ENCODE measurements at places on chromosomes 13 and 19. TPM values are rescaled to one million over a fixed set of nuclear protein-coding genes. Genes with fewer than 3 reads are reported as not detected.
A peak's percentile ranks its signal among the peaks of the same experiment; 100 is the strongest.

DNA sequence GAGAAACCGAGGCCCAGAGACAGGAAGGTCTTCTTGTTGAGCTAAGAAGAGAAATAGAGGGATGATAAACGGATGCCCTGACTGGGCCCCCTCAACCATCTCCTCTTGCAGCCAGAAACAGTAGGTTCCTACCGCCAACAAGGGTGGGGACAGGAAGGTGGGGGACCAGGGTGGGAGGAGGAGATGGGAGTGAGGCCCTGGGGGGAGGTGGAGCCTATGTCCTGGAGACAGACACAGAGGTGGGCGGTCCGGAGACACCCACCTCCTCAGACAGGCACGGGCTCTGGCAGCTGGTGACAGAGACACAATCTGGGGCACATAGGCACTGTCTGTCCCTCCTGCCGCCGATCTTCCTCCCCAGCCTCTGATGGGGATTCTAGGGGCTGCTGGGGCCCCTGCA, 16.9 kb downstream of the GADD45B start:
- DNase-seq = no peak

- DNase-seq = no peak
Observed at GRCh38 chr13:65926750-65927171, 1303.4 kb downstream of the PCDH9 start.

DNA sequence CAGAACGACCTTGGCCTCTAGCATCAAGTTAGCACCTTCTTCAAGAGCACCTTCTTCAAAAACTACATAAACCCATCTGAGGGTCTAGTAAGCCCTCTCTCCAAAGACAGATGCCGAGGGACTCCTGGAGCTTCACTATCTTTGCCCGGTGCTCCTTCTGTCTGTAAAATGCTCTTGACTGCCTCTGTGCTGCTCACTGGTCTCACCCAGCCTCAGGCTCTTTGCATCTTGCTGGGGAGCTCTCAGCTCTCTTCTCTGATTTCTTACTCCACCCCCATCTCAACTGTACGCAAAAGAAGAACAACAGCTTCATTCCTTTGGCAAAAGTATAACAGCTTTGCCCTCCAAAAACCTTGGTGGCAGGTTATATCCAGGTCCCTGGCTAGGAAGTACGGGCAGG, 404.2 kb downstream of the KLF12 start:
- DNase-seq = no peak

DNA sequence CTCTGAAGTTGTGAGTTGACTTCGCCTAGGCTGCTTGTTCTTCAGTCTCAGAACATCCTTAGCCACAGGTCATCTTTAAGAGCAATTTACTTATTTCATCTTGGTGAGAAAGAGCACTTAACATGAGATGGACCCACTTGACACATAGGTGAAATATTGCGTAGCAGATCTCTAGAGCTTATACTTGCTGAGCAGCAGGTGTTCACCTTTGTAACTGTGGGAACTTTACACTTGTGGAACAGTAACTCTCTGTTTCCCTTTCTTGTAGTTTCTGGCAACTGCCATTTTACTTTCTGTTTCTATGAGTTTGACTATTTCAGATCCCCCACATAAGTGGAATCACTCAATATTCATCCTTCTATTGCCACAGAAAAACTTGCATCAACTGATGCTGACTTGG, 95.7 kb downstream of the SLC10A2 start:
- no peak for DNase-seq

DNA sequence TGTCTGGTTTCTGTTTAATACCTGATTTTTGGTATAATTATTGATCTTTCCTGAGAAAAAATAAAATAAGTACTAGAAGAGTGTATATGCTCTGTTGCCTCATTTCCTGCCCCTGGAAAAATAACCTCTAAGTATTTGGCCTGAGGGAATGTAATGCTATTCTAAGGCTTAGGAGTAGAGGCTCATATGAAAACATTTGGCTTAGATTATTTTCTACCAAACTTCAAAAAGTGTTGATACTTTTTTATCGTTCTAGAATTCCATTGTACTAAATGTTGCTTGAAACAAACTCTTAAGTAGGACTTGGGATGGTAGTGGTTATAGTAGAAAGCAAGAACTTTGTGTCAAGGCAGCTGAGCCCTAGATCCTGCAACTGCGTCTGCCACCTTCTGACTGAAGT, 57.8 kb downstream of the COG3 start:
- DNase-seq = no peak

DNA sequence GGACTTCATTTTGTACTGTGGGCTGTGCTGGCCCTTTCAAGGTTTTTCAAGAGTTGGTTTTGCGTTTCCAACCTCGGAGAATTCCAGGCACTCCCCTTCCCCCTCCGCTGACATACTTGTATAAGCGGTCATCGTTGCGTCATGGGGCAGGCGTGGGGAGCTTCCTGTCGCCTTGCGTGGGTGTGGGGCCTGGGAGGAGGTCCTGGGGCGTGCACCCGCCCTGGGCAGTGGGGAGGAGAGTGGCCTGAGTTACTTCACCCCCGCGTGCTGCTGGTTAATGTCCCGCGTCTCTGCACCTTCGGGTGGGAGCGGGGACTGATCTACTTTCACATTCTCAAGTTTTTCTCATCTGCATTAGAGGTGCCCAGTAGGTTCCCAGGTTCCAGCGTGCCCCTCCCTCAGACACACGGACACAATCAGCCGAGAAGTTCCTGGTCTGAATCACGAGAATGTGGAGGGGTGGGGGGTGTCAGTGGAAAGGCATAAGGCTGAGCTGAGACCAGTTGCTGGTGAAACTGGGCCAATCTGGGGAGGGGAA, 4.1 kb downstream of the IER2 start:
- DNase-seq = peak; percentile 62

GRCh38 chr13:111924678-111925075, 142.3 kb upstream of the SOX1 start:
- no peak for DNase-seq

- DNase-seq = no peak
Observed at GRCh38 chr13:30730526-30730925, 4.8 kb upstream of the ALOX5AP start.

- no peak for DNase-seq
Observed at GRCh38 chr19:1066748-1067340, at the start of gene ARHGAP45. ARHGAP45 (plus strand) TSS chr19:1067167; CDS start chr19:1067406, 239 bp downstream.

DNA sequence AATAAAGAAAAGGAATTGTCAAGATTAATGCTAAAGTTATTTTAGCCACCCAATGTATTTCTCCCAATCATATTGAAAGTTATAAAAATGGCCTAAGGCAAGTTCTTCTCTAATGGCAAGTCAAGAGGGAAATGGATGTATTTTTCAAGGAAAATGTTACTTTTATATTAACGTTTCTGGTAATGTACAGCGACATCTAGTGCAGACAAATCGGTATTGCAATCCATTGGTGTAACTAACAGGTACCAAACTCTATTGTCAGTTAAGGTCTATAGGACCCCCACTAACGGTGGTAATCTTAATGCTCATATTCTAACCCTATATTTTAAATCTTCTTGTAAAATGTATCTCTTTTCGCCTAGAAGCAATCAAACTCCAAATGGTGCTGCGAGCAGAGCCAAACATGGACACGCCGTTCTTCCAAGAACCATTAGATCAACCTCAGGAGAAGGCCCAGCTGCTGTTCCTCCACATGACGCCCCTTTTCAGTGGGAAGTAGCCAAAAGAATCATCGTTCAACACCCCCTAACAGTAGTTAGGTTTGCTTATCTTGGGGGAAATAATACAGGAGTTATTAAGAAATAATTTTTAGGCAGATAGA, 98.5 kb upstream of the PABPC3 start:
- no peak for DNase-seq

- no peak for DNase-seq
Observed at GRCh38 chr13:50456111-50456510, 387.4 kb downstream of the DLEU7 start.

The PLEKHF1 gene
- total RNA-seq = 16.1 TPM

DNA sequence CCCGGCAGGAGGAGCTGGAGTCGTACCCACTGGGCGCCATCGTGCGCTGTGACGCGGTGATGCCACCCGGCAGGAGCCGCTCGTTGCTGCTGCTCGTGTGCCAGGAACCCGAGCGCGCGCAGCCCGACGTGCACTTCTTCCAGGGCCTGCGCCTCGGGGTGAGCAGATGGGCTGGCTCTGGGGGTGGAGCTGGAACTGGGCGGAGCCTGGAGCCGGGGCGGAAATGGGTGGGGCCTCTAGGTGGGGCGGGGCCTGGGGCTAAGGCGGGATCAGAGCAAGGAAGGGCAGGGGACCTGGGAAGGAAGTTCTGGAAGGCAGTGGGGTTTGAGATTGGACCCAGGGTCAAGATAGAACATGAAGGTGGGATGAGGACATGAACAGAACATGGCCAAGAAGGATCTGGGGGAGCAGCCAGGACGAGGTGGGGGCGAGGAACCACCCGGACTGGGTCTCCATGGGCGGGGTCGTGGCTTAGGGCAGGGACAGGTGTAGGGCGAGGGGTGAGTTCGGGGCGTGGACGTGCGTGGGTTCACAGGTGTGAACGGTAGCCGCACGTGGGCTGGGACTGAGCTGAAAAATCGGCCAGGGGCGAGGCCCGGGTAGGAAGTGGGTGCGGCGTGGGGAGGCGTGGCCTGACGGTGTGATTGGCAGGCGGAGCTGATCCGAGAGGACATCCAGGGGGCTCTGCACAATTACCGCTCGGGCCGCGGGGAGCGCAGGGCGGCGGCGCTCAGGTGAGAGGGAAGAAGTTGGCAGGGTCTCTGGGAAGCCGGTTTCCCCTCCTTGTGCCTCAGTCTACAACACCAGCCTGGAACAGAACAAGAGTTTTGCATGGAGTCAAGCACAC, 4.7 kb downstream of the EPS8L1 start:
- DNase-seq = peak; percentile 53

GRCh38 chr13:109881347-109881725, 95.0 kb upstream of the IRS2 start:
- no peak for DNase-seq

The SGCG gene
- not detected for total RNA-seq
